Spleen (tissue), 13 donors: ENCODE measurements at places on chromosomes 2 and 18. TPM values are rescaled to one million over a fixed set of nuclear protein-coding genes. Genes with fewer than 3 reads are reported as not detected.

Gene HOXD3
- total RNA-seq, result 15.3 TPM

- H3K4me3 ChIP-seq, result no peak overlapping the region
- H3K27ac ChIP-seq, result no peak overlapping the region
- H3K36me3 ChIP-seq, result no peaks in the 10 kb centered on the region
- H3K4me1 ChIP-seq, result peaks cover 35% of the 10 kb centered on the region
- no peaks in the 10 kb centered on the region for H3K27me3 ChIP-seq
These were observed 45.1 kb downstream of the SH3BP4 start for GRCh38 chr2:234996941-234997270.

Gene RIT2
- total RNA-seq, result not detected

DNA sequence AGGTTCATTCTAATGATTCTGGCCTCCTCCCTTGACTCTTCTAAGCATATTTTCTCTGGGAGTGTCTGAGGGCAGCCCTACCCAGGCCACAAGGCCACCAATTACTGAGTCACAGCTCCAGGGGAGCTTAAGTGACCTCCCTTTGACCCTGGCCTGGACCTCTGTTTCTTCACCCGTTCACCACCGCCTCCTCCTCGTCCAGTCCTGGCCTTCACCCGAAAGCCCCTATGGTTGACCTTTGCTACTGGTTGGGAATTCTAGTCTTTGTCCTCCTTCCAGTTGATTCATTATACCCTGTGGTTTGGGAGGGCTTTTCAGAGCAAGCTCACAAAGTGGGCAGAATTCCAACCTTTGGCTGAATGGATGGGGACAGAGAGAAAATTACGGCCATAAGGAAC, 72.6 kb downstream of the NRP2 start:
- H3K36me3 ChIP-seq, result peaks cover 5% of the 10 kb centered on the region
- no peaks in the 10 kb centered on the region for H3K4me1 ChIP-seq
- H3K4me3 ChIP-seq, result no peak overlapping the region
- H3K27me3 ChIP-seq, result no peaks in the 10 kb centered on the region
- H3K27ac ChIP-seq, result no peak overlapping the region

Gene ZSWIM2
- not detected for total RNA-seq

Gene SULT1C4
- total RNA-seq, result 0.54 TPM

Gene APCDD1
- total RNA-seq, result 9.7 TPM
